C1 segment of cervical spinal cord (tissue), 14 donors: ENCODE measurements at places on chromosomes 16 and 17.

DNA sequence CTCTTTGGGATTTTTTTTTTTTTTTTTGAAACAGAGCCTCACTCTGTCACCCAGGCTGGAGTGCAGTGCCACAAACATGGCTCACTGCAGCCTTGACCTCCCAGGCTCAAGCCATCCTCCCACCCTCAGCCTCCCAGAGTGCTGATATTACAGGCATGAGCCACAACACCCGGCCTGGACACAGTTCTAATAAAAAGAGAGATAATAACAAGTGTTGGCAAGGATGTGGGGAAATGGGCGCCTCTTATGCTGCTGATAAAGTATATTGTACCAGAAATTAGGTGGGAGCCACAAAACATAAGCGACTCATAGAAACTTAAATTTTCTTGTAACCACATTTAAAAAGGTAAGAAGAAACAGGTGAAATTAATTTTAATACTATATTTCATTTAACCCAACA is 50.4 kb upstream of the FA2H start:
- DNase-seq = no peak

- DNase-seq = no peak
Observed at GRCh38 chr16:28863929-28864793, 518 bp downstream of the SH2B1 start.

GRCh38 chr17:65088621-65089360 is 32.3 kb upstream of the GNA13 start:
- no peak for DNase-seq

DNA sequence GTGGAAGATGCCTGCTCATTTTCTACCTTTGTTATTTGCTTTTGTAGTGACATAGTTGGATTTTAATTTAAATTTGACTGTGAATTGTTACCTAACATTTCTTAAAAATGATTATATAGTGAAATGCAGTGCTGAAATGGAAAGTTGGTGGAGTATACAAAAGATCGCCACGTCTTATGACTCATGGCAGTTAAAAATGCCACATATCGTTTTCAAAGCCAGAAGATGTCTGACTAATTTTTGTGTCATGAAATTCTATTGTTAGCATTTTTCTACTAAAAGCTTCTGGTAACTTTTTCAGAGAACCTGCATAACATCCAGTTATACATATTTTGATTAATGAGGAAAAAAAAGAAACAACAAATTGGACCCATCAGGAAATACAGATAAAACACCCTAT is 20.6 kb downstream of the MAP2K4 start:
- no peak for DNase-seq

GRCh38 chr16:77548151-77548550 is 113.3 kb upstream of the ADAMTS18 start:
- DNase-seq = no peak

- DNase-seq = no peak
Observed at GRCh38 chr16:87297918-87298631, 19.1 kb downstream of the C16orf95 start.

DNA sequence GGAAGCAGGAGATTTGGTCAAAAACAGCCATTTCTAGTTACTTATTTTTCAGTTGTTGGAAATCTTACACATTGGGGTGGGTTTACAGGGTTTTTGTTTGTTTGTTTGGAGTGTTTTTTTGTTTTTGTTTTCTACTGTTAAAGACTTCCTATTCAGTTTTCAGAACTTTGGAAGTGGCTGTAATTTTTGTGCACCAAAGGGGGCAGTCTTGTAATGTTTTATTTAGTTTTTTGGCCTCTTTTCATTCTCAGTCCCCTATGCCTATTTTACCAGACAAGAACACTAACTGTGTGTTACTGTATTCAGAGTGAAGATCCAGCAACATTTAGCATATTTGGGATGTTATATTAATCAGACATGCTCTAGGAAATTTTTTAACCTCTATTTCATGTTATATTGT is 20.6 kb downstream of the TPPP3 start:
- DNase-seq = no peak
